ENCODE measurements at places on chromosomes 3 and 15.

DNA sequence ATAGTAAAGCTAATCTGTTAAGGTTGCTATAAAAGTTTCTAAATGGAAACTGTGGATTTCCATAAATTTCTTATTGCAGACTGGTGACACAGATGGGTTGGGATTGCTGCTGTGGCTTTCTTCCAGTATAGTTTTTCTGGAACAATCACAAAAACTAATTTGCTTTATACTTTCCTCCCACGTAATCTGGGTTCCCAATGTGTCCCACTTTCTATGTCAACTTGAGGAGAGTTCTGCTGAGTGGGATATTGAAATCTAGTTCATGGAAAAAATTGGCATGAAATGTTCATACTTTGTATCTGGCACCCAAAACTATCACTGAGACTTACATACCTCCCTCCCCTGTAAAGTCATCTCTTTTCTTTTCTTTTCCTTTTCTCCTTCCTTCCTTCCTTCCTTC lies 126.8 kb downstream of the TGFBR2 start:
- DNase-seq, result no peak

DNA sequence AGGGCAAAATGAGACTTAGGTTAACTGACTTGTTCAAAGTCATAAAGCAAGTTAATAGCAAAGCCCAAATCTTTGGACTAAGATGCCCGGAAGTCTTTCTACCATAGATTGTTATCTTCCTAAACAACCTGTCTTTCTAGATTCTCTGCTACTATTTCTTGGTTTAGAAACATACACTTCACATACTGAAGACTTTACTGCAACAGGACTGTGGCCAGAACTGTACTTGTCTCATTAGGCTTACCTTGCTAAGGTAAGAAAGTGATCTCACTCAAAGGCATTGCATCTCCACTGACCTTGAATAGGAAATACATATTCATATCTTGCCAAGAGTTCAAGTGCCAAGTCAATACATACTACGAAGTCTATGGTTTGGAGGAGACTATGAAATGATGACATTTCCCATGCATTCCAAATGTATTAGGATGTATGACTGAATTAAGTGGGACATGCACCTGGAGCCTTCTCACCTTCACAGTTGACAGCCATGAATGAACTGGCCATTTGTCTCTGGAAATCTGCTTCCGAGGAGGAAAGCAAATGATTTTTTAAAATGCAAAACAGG lies 5.0 kb downstream of the ZDHHC3 start:
- no peak for DNase-seq

GRCh38 chr3:16307832-16308531 lies 43.0 kb downstream of the OXNAD1 start:
- no peak for DNase-seq

DNA sequence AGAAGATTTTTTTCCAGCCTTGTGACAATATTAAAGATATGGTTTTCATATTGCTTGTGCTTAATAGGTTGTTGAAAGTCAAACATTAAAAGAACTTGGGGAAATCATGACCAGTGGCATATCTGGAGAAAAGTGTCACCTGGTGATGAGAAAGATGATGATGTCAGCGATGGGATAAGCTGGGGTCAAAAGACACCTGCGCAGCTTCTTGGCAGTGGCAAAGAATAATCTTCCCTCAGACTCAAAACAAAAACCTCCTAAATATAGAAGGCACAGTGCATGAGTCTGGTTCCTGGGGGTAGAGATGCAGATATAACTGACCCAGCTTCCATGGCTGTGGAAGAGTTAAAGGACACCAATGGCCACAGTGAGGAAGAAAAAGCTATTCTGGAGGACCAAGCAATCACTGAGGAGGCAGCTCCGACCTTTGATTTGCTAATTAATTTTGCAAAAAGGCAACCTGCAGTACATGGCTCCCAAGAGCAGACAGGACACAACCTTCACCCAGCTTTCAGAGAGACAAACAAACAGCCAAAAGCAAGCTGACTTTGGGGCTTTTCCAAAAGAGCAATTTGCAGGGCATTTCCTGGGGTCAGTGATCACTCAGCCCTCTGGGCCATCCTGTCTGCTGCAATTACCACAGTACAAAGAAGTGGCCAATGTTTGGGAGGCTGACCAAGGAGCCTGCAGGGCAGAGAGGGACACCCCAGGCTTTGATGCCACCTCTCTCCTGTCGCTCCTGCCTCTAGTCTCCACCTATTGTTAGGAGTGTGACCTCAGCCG lies 17.6 kb upstream of the SEMA5B start:
- DNase-seq, result no peak

- DNase-seq, result no peak
Observed at GRCh38 chr3:68504201-68504600, 428.1 kb downstream of the TAFA4 start.

GRCh38 chr3:136750897-136751315 lies 1.3 kb downstream of the STAG1 start:
- peak; percentile 66 for DNase-seq

- peak; percentile 42 for DNase-seq
Observed at GRCh38 chr15:31605467-31605931, 278.9 kb downstream of the KLF13 start.

DNA sequence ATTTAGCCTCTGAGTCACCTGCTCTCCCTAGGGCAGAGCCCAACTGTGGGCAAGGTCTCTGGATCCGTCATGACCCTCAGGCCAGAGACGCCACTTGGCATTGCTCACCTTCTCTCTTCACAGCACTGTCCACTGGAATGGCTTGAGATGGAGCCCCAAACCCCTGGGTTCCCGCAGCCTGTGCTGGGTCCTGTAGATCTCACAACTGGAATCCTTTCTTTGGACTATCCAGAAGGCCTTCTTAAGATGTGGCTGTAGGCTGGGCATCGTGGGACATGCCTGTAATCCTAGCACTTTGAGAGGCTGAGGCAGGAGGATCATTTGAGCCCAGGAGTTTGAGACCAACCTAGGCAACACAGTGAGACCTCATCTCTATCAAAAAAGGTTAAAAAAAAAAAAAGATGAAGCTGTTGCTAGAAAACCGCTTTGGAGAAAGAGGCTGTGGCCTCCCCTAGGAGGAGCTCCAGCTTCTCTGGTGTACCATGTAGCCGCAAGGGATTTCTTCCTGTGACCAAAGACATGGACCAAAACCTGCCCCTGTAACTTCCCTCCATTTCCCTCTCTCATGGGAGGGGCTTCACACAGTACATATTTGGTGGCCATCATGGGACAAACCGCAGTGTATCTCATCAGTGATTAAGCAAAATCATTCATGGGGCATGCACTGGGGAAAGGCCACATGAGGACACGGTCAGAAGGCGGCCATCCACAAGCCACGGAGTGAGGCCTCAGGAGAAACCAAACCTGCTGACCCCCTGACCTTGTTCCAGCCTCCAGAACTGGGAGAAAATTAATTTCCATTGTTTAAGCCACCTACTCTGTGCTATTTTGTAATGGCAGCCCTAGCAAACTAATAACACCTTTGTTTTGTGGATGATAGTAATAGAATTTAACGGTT lies 23.3 kb upstream of the BUB1B start:
- no peak for DNase-seq

DNA sequence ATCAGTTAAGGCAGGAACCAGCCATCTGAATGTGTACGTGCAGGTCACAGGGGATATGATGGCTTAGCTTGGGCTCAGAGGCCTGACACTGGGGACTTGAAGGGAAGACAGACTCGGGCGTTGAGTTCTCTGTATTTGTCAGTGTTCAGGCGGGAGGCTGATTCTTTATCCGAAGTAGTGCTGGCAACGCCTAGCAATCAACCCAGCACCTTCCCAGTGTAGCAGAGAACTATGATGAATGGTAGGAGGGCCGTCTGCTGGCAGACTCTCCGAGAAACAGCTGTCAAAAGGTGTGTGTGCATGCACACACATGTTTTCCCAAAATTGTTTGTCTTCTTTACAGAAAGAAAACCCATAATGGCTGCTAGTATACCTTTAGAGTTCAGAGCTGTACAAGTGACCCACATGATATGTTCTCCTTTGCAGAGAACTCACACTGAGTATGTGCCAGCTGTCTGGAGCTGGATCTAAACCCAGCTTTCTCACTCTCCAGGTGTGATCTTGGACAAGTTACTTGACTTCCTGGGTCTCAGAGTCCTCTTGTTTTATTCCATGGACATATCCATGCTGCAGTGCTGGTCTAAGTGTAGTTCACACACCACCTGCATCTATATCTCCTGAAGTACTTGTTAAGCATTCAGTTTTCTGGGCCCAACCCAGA lies 74.5 kb upstream of the LARS2 start:
- DNase-seq, result no peak

GRCh38 chr15:99345832-99346462 lies 94.7 kb downstream of the LRRC28 start:
- DNase-seq, result no peak

DNA sequence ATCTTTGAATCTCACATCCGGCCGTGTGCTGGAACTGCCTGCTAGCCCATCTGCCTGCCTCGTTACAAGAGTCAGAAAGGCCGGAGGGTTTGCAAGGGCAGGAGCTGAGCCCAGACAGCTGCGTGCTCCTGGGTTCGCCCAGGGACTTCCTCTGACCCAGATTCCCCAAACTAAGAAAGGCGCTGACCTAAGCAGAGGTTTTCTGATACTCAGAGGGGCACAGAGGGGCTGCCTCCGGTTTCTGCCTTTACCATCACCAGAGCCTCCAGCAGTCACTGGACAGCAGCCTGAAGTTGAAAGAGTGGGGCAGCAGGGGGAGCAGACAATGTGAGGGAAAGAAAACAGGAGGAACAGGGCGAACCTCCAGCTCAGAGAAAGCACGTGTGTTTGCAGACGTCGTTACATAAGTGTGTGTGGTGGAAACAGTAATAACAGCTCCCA lies 33.4 kb upstream of the RAD18 start:
- DNase-seq, result peak; percentile 52

- peak; percentile 7 for DNase-seq
Observed at GRCh38 chr15:29449136-29449535, 179.5 kb upstream of the NSMCE3 start.

GRCh38 chr3:119660474-119661440 lies at the start of gene POPDC2:
Gene POPDC2 (minus strand): TSS chr3:119660589. CDS start chr3:119660423, 166 bp downstream.
- peak; percentile 29 for DNase-seq

- peak; percentile 88 for DNase-seq
Observed at GRCh38 chr3:4322635-4323034, 19.5 kb downstream of the SETMAR start.

DNA sequence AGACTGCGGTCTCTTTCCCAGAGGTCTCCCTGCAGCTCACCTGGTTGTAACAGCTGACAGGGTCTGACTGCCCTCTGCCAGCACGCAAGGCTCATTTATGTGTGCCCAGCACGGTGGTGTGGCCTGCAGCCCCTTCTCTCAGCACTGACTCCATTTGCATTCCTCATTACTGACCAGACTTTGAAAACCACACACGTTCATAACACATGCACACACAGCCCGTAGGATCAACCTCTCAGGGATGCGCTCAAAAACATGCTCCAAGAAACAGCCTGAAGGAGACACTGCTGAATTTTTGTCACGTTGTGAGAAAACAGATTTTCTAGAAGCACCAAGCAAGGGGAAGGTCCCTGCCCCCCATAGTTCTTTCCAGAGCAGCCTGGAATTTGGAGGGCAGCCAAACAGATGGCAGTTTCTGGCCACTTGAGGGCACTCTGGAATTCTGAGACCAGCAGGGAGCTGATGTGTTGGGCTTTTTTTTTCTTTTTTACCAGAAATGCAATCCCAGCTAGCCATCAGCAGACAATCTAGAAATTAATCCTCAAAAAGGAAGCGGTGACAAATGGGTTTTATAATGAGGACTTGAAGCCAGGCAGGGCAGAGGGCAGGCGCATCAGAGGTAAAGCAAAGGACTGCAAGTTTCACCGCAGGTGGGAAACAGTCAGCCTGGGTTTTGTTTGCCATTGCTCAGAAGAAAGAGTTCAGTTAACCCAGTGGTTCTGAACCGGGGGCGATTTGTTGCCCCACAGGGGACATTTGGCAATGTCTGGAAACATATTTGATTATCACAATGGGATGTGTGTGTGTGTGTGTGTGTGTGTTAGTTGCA lies 170.5 kb upstream of the PROK2 start:
- DNase-seq, result peak; percentile 94

Data from fibroblast of skin of right quadriceps (primary cell).